ENCODE measurements at places on chromosomes 1 and 21.

- DNase-seq = no peak
These were observed 38.9 kb downstream of the PATJ start for GRCh38 chr1:61781151-61781550.

DNA sequence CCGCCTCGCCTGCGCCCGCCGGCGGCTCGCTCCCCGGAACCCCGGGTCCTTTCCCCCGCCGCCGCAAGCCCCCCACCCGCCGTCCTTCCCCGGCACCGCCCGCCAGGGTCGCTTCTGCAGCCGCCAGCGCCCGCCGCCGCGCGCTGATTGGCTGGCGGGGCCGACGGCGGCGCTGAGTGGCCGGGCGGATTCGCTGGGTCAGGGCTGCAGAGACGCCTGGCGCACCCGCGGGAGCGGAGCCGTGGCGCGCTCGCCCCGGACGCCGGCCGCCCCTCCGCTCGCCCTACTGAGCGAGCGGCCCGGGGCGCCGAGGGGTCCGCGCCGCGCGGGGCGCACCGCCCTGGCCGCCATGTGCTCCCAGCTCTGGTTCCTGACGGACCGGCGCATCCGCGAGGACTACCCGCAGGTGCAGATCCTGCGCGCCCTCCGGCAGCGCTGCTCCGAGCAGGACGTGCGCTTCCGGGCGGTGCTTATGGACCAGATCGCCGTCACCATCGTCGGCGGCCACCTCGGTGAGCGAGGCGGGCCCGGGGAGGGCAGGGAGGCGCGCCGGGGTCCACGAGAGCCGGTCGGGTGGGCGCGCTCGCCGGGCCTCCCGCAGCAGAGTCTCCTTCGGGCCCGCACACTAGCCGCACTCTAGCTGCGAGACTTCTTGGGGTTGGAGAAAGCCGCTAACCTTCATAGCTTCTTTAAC, at the start of gene RIMKLA:
TSS of gene RIMKLA (plus strand) at position 207 of the 694 bp plus-strand sequence. CDS start at position 350, 143 bp downstream.
- DNase-seq = peak; percentile 72

DNA sequence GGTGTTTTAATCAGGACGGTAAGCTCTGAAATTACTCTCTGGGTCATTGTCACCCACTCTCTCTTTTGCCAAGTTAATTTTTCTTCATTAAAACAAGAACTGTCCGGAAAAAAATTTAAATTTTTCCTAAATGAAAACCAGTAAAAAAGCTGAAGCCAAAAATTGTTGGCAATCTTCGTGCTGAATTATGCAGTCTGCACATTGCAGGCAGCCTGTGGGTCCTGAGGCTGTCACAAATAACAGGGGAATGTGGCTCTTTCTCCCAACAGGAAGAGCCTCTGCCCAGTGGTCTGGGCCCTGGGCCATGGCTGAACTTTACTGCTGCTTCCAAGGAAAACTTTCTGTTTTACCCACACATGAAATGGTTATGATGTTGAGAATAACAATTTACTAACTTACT, 153.9 kb upstream of the SPAG17 start:
- no peak for DNase-seq

GRCh38 chr1:76854255-76854654, 13.0 kb upstream of the ST6GALNAC5 start:
- DNase-seq = no peak

DNA sequence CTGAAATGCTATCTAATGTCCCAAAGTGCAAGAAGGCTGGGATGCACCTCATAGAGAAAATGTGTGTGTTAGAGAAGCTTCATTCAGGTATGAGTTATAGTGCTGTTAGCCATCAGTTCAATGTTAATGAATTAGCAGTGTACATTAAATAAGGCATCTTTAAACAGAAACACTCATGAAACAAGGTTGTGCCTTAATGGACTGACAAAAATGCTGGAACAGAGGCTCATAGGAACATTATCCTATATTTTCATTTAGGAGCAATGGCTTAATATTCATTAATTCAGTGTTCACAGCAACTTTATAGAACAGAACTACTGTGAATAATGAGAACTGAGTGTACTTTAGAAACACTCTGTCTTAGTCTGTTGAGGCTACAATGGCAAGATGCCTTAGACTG, 15.2 kb upstream of the FAM89A start:
- DNase-seq = no peak

- DNase-seq = no peak
These were observed 5.1 kb upstream of the OLFML2B start for GRCh38 chr1:162028726-162029125.

DNA sequence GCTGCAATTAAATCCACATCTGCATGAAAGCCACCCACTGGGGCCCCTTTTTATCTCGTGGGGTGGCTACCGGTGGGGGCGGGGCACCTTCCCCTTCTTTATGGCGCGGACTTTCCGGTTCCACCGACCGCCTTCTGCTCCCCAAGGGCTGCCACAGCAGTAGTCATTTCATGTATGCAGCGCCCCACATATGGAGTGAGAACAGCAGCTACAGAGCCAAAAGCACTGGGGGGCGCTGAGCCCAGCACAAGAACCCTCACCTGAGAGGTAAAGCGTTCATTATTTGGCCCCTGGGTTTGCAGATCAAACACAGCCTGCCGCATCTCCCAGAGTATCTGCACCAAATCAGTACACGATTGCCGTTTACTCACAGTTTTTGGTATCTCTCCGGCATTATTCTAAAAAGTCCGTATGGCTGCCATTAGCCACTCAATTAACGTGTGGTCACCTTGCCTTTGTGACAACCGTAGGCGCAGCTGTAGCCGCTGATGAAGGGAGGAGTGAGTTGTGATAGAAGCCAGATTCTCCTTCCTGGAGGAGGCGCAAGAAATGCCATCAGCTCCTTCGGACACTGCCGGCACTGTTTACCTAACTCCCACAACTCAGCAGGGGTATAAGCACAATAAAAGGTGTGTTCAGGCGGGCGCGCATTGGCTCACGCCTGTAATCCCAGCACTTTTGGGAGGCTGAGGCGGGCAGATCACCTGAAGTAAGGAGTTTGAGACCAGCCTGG, 30.4 kb upstream of the CR2 start:
- DNase-seq = no peak

DNA sequence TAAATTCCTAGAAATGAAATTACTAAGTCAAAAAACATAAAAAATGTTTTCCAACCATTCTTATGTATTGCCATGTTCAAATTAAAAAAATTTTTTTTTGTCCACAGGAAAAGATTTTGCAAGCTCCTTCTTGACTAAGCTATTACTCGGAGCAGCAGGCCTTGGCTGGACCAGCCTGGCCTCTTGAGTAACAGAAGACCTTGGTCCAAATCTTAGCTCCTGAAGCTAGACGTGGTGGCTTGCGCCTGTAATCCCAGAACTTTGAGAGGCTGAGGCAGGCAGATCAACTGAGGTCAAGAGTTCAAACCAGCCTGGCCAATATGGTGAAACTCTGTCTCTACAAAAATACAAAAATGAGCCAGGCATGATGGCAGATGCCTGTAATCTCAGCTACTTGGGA, 77.6 kb downstream of the CLSTN1 start:
- no peak for DNase-seq

- DNase-seq = peak; percentile 98
These were observed 4.7 kb upstream of the FAAP20 start for GRCh38 chr1:2199042-2199810.

DNA sequence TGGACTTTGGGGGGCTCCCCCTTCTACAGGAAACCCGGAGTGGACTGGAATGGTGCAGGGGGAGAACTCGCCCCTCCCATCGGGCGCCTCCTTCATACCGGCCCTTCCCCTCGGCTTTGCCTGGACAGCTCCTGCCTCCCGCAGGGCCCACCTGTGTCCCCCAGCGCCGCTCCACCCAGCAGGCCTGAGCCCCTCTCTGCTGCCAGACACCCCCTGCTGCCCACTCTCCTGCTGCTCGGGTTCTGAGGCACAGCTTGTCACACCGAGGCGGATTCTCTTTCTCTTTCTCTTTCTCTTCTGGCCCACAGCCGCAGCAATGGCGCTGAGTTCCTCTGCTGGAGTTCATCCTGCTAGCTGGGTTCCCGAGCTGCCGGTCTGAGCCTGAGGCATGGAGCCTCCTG, at the start of gene TNFRSF14:
TSS of gene TNFRSF14 (plus strand) at position 95 of the 401 bp plus-strand sequence. CDS start at position 389, 294 bp downstream.
- no peak for DNase-seq

DNA sequence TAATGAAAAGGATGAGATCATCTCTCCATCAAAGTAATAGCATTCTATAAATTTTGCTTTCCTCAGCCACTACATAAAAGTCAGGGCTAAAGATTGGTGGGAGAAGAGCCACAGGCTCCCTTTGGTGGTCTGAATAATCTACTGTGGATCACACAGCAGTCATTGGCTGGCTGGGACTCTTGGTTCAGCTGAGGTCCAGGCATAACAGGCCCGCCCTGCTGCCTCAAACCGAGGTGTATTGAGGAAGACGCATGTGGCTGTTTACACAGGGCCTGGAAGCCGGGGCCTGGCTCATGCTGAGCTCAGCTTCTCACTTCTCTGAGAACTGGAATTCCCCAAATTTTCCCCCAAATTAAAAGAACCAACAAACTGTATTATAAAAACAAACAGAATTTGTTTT, 139.2 kb downstream of the PTPRC start:
- DNase-seq = no peak

DNA sequence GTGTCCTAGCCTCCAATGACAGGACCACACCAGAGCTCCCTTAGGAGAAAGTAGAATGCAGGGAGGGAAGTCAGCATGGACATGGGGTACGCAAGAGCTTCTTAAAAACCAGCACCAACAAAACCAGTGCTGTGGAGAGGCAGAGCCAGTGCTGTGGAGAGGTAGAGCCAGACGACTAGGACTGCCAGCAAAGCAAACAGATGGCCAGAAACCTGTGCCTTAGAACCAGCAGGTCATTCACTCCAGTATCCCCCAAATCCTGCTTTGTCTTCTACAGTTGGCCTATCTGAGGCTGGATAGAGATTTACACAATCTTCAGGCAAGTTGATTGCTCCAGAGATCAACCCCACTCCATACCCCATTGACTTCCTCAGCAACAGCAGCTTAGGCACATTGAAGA, 459.9 kb upstream of the CAMK1G start:
- DNase-seq = no peak

DNA sequence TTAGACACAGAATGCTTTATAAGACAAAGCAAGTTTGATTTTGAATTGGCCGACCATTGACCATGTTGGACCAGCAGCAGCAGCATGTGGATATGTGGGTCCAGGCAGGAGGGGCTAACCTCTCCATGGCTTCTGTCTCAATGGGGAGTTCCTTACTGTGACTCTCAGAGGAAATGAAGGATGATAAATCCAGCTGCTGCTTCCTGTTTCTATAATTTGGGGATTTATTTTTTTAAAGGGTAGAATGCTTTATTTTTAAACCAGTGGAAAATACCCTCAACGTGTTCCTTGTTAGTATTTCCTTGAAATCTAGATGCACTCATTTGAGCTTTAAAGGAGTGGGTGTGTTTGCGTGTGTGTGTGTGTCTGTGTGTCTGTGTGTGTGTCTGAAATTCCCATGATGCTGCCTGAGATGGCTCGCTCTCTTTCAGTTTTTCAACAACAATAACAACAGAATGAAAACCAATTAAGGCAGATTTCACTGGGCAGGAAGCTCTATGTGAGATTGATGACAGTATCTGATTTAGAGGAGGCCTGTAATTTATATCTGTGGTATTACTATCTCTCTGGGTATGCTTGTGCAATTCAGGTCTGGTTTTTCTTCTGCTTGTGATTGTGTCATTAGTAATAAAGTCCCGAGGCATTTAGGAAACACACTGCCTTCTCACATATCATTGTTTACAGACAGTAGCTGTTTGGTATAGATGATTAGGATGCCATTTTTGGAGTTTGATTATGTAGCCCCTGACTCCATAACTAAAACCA, 86.1 kb upstream of the ZNF326 start:
- DNase-seq = no peak

GRCh38 chr1:219917281-219917680, 11.1 kb downstream of the SLC30A10 start:
- DNase-seq = no peak

GRCh38 chr1:116954440-116954839, 44.7 kb downstream of the PTGFRN start:
- no peak for DNase-seq

GRCh38 chr1:97864615-97865014, 56.2 kb downstream of the DPYD start:
- no peak for DNase-seq

GRCh38 chr1:3507636-3508275, 53.3 kb downstream of the ARHGEF16 start:
- no peak for DNase-seq

- DNase-seq = peak; percentile 90
These were observed 14.0 kb downstream of the RHBG start for GRCh38 chr1:156383023-156383422.

GRCh38 chr1:194151056-194151455, 964.6 kb upstream of the B3GALT2 start:
- no peak for DNase-seq

DNA sequence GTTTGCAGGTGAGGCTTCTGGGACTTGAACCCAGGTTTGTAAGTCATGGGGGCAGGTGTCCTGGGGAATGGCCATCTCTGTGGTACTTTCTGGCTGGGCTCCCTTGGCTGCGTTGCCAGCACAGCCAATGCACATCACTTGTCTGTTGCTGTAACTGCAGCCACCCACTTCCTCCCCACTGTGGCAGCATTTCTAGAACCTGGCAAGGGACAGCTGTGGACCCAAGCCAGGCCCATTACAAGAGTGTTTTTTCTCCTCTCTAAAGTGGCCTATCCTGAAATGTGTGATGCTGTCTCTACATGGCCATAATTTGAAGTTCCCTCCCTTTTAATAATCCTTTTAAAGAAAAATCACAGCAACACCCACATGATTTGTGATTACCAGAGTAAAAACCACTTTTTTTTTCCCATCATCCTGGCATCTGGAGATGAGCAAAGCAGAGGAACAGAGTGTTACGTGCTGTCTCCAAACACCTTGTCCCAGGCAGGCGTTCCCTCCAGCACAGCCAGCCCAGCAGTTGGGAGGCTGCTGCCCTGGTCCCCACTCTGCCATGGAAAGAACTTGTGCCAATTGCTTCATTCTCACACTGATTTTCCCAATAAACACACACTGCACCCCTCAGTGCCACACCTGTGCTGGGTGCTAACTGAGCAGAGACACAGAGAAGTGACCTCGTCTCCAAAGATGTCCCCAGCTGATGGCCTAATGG, 360.6 kb upstream of the USP24 start:
- DNase-seq = no peak

GRCh38 chr1:160438317-160438918, 38.1 kb downstream of the VANGL2 start:
- DNase-seq = no peak

DNA sequence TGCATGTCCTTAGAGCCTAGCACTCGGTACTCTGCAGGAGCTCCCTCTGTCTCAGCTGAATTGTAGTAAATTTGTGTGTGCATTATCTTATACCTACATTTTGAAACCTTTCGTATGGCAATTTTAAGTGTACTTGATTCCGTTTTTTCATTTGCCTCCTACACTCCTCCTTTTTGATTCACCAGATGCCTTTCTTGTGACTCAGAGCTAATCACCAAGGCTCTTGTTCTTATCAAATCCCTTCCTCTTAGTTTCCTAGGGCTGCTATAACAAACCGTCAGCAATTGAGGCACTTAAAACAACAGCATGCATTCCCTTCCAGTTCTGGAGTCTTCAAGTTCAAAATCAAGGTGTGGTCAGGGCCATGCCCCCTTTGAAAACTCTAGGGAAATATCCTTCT, 261.0 kb downstream of the ASTN1 start:
- no peak for DNase-seq

Measured in HuH-7.5 (cell line).